ENCODE measurements at places on chromosomes 5 and 9.

GRCh38 chr5:53333160-53333559, 147.3 kb upstream of the FST start:
- no peak for DNase-seq

- no peak for DNase-seq
These were observed 8.5 kb upstream of the TMEM268 start for GRCh38 chr9:114602620-114603019.

- no peak for DNase-seq
These were observed 31.1 kb upstream of the DUSP1 start for GRCh38 chr5:172802112-172802511.

GRCh38 chr9:26811106-26811505, 81.5 kb downstream of the CAAP1 start:
- no peak for DNase-seq

- no peak for DNase-seq
These were observed 66.1 kb downstream of the DCP2 start for GRCh38 chr5:113042491-113043243.

GRCh38 chr5:6634306-6634705, 1.1 kb downstream of the SRD5A1 start:
- DNase-seq, result no peak

DNA sequence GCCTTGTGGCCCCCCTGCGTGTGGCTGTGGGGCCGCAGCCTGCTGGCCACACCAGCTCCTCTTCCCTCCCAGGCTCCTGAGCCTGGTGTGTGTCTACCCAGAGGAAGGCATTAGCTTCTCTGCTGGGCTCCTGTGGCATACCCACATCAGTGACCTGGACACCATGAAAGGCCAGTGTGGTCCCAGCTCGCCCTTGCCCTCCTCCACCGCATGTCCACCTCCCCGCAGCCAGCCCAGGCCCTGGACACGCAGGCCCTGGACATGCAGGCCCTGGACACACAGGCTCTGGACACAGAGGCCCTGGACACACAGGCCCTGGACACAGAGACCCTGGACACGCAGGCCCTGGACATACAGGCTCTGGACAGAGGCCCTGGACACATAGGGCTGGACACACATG, 153.4 kb upstream of the PPP1R26 start:
- no peak for DNase-seq

DNA sequence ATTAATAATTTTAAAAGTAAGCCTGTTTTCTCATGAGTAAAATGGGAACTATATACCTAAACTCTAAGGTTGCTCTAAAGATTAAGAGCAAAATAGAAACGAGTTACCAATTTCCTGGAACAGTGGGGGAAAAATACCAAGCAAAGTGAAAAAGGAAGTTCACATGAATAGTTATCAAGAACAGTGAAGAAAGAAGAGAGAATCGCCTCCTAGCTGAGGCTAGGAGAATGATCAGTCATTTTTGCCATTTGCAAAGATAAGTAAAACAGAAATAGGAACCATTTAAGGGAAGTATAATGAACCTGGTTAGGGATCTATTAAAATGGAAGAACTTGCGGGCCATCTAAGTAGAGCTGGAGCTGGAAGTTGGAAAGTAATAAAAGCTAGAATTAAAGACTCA, 50.7 kb downstream of the P4HA2 start:
- no peak for DNase-seq

DNA sequence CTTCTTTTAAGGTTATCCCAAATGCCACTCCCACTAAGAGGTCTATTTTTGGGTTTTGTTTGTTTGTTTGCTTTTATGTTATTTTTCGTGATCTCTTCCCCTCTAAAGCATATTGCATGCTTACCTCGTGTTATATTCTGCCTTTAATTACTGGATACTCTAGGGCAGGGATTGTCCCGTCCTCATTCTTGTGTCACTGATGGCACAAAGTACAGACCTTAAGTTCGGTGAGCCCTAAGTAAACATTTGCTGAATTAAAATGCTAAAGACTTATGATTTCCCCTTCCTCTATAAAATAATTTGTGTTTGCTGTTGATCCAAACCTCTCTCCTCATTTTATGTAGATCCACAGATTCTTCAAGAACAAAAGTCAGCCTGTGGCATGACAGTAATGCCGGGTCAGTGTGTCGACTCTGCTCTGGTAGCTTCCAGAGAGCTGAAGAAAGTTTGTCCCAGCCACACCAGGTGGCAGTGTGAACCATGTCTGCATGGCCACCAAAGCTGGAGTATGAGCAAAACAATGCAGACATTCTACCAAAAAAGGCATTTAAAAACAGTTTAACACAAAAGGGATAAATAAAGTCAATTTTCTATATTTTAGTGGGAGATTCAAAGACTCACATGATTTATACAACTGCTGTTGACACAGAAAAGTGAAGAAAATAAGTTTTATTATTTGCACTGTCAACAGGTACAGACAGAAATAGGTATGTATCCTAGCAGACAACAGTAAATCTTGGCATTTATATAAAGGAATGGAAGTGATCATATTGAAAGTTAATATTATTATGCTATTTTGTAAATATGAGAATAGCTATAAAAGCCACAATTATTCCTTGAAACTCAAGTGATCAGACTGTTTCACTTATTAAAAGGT, 17.9 kb upstream of the POC5 start:
- DNase-seq, result peak; percentile 31

- DNase-seq, result no peak
These were observed 277.6 kb downstream of the SEMA5A start for GRCh38 chr5:9268226-9268625.

DNA sequence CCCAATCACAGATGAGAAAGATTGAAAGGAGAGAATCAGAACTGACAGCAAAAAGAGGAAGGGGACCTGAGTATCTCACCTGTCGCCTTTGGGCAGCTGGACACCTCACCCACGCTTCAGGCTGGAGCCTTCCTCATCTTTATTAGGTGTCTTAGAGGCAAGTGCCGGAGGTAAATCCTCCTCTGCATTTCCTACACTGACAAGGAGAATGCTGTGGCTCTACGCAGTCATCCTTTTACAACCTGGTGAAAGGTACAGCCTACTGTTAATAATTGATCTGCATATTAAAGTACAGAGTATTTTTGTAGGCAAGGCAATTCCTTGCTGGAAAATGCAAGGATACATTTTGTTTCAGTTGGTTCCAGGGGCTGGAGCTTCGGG, 34.8 kb downstream of the PRLR start:
- no peak for DNase-seq

DNA sequence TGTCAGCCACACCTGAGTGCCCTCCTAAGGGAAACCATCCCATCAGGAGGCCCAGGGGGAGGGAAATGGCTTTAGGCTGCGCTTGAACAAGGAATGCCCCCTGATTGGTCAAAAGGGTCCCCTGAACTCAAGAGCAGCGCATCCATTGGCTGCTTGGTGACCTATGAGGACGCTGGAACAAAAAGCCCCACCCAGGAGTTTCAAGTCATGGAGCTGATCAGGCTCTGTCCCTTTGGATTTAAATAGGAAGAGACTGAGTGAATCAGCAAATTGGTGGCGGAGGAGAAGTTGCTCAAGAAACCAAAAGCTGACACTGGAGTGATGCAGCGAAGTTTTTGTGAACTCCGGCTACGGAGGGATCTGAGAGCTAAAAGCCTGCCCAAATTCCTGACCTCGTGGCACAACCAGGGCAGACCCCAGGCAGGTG, 66.7 kb downstream of the SMIM23 start:
- no peak for DNase-seq

DNA sequence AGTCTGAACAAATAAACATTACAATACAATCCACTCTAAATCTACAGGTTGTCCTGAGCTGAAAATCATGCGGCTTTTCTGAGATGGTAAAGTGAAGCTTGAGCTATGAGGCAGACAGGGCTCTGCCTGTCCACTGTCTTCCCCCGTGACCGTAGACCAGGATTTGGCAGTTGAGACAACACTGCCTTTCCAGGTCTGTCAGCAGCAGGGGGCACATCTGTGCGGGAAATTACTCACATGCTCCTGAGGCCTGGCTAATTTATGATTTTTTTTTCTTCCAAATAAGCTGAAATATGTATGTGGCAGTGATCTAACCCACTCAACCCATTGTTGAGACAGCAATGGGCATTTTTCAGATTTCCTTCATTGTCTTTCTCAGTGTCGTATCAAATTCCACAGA, 307.9 kb downstream of the FBXL7 start:
- DNase-seq, result no peak

DNA sequence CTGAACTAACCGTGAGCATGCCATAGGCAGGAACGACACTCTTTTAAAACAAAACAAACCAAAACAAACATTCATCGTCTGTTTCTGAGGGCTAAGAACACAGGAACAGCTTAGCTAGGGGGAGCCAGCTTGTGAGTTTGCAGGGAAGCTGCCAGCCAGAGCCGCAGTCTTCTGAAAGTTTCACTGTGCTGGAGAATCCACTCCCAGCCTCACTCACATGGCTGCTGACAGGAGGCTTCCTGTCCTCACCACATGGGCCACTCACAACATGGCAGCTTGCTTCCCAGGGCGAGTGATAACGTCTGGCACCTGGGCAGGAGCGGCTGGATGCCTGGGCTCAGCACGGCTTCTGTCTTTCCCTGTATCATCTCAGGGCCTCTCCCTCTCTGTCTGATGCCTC, 275.2 kb downstream of the MSX2 start:
- no peak for DNase-seq

DNA sequence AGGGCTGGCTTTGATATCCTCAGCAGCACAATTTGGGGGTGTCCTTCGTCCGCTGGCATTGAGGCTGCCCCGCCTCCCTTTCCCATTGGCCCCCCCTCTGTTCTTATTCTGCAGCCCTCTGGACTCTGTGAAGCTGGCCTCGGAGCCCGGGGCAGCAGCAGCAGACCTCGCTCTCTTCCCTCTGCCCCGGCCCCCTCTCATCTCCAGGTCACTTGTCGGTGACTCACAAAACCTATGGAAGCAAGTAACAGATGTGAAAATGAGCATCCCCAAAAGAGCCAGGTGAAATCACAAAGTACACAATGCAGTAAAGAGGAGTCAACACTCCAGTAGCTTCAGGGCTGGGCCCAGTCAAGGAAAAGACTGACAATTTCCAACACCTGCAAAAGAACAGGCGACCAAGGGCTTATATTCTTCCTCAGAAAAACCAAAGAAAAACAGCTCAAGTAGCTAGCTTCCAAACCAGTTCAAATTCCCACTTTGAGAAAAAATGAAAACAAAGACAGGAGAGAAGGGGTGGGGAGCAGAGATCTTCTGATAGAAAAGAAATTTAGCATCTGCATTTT, 97.5 kb downstream of the ZNF608 start:
- DNase-seq, result no peak

GRCh38 chr5:77163453-77163852, 47.0 kb upstream of the PDE8B start:
- DNase-seq, result no peak

GRCh38 chr9:100167176-100167575, 68.1 kb downstream of the INVS start:
- no peak for DNase-seq

GRCh38 chr5:67211926-67212325, 15.3 kb upstream of the CD180 start:
- no peak for DNase-seq

DNA sequence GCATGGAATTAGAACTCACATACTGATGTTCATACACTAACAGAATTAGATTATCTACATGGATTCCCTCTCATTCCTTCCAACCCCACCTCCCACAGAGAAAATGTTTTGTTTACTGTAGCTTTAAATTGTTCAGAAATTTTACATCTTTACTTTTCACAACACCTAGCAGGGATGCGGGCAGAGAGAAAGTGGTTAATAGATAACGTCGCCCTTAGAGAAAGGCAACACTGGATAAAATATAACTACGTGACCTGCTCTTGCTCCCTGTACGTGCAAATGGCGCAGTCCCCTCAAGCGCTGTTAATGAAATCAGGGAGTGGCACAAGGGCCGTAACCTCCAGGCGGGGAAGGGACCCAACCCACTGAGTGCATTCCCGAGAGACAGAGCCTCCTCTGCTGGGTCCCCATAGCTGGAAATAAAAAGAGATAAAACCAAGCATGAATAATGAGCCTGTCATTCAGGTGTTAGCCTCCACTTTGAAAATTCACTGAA, 125.3 kb upstream of the DAPK1 start:
- DNase-seq, result no peak

DNA sequence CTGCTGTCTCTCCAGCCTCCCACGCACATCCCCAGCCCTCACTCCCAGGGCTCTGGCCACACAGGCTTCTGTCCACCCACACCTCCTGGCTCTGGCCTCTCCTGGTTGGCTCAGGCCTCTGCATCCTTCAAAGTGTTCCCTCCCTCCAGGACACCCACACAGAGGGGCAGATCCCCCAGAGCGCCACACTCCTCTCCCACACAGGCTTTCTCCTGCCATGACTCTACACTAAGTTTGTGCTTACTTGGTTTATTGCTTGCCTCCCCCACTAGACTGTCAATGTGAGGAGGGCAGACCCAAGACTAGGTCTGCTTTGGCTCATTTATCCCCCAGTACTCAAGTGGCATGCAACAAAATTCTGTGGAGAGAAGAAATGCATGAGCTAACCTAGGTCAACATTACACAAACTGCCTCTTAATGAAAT, 67.0 kb upstream of the SPOCK1 start:
- no peak for DNase-seq

DNA sequence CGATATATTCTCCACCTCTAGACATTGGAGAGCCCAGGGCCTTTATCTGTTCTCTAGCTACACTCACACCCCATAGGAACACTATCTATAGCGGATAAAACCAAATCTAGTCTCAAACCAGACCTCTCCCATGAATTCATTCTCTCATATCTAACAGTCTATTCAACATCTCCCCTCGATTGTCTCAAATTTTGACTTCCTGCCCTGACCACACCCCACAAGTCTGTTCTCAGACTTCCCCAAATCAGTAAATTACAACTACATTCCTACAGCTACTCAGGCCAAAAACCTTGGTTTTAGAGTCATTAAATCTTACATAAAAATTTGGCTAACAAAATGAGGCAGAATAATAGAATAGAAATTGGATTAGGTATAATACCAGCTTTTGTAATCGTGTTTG, 12.5 kb upstream of the SLC1A3 start:
- DNase-seq, result no peak

DNA sequence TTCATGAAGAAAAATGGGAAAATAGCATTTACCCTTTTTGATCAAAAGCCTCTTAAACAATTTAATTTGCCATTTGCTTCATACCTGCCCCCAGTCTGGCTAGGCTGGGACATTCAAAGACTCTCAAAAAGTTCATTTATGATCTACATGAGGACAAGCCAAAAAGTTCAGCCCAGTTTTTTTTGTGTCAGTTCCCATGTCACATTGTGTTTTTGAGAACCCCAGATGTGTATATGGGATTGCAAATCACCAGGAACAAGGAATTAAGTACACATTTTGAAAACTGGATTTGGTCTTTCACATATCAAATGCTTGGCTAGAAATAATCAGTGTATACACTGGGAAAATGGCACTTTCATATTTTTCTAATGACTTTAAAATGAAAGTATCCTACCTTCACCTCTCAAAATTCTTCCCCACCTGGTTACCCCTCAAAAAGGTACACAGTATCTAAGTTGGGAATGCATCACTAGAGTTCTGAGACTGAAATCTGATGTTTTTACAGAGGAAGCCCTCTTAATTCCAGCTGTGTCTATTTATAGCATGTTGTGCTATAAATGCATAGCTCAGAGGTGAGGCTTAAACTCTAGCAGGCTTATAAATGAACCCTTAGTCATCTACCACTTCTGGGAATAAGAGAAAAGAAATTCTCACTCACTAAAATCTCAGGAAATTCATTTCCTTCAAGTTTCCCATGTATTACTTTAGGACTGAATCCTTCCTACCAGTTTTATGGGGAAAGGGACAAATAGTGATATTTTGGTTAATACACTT, 9.3 kb downstream of the STOM start:
- DNase-seq, result no peak

GRCh38 chr5:103909391-103909790, 346.8 kb upstream of the NUDT12 start:
- no peak for DNase-seq

- no peak for DNase-seq
These were observed 35.2 kb upstream of the PDE8B start for GRCh38 chr5:77175231-77175630.

Data from nephron progenitor cell (in vitro differentiated cells).